ENCODE measurements at places on chromosomes 2 and 18. TPM values are rescaled to one million over a fixed set of nuclear protein-coding genes. Genes with fewer than 3 reads are reported as not detected.

Gene RNF125
- total RNA-seq: 5.7 TPM

Gene SLC20A1
- total RNA-seq: 19.2 TPM

Gene TRIM54
- total RNA-seq: not detected

Gene RAB6C
- total RNA-seq: 0.40 TPM

Gene SIX2
- total RNA-seq: 0.60 TPM

Gene MRPS5
- 57.1 TPM for total RNA-seq

Gene PTPRN
- total RNA-seq: not detected

All from suprapubic skin (tissue), 4 donors.